ENCODE measurements at places on chromosomes 2 and 18.

DNA sequence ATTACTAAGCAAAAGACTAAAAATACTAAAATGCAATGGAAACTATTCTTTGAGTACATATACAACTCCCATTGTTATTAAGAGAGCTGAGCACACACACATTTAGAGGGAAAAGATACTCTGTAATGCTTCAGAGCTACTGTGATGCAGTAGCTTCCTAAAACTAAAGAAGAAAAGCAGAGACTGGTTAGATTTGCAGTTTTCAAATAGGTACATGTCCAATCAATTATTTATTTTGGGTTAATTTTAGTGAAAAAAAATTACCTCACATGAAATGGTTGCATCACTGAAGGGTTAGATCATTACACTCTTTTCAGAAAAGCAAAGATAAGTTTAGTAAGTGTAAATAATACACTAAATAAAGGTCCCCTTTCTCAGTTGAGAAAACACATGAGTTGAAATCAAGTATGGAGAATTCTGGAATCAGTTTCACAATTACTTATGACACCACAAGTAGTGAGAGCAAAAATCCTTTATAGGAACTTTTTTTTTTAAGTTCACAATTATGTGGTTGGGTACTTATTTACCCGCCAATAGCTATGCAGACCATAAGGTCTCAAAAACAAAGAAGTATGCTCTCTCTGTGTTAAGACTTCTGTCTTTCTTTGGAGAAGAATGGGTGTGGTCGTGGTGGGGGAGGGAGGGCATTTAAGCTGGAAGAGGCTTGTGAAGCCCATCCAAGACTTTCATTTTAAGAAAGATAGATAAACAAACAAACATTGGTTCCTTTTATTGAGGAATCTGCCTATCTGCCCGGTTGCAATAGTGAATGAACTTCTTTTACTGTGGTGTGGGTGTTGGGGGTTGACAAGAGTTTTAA lies 25.3 kb upstream of the SERTAD2 start:
- no peak for DNase-seq

- peak; percentile 24 for DNase-seq
Measured at GRCh38 chr2:229849073-229849472, 72.7 kb downstream of the TRIP12 start.

DNA sequence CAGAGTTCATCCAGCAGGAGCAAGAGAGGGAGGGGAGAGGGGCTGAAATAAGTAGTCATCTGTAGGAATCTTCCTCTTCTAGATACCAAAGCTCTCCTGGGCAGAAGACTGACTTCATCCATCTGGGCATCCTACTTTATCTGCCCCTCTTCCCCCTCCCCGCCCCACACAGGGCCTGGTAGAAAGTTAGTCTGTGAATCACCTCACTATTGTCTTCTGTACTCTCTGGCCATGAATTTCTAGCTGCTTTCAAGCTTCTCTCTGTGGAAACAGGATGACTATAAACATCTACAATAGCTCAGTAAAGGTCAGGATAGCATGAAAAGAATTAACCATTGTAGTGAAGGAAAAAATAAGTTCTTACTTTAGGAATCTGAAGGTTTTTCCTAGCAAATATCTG lies 47.7 kb upstream of the RNU4ATAC start:
- no peak for DNase-seq

- no peak for DNase-seq
Measured at GRCh38 chr18:9413576-9413975, 61.7 kb upstream of the RALBP1 start.

GRCh38 chr2:185375731-185376130 lies 362.9 kb upstream of the FSIP2 start:
- DNase-seq, result no peak

GRCh38 chr2:138504546-138505235 lies 3.1 kb downstream of the SPOPL start:
- DNase-seq, result no peak

- no peak for DNase-seq
Measured at GRCh38 chr2:95208106-95208505, 785 bp downstream of the ZNF892 start.

- no peak for DNase-seq
Measured at GRCh38 chr2:61962095-61962984, 56.9 kb downstream of the COMMD1 start.

GRCh38 chr2:129903586-129904425 lies 75.7 kb upstream of the RAB6C start:
- no peak for DNase-seq

DNA sequence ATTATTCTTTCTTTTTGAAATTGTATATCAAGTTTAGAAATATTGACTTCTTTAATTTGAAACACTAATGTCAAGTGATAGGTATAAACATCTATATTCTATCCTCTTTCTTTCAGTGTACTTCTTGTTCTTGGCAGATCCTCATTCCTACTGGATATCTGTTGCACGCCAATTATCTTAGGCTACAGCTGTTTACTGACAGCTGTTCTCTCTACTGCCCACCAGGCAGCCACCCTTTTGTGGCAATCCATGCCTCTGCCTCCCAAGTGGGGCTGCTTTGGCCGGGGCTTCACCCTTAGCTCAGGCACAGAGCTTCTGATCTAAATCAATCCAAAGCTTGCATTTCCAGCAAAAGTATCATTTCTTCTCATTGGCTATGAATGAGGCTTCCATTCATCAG lies 50.6 kb upstream of the ITSN2 start:
- no peak for DNase-seq

DNA sequence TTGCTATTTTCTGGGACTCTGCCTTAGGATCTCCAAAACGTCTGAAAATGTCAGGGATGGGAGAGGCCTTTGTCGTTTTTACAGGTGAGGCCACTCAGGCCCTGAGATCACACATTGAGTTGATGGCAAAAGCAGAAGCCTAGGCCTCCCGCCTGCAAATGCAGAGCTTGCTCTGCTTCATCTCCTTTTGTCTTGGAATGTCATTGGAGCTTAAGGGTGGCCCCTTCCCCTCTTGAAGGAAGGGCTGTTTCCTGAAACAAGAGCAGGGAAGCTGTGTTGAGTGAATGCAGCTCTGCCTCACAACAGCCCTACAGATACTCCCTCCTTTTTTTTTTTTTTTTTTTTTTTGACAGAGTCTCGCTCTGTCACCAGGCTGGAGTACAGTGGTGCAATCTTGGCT lies 123.5 kb downstream of the GLI2 start:
- DNase-seq, result no peak

Measured in CD4-positive, alpha-beta T cell treated with Interleukin-17A for 4 hours (primary cell).